Stimulated activated CD8-positive, alpha-beta memory T cell treated with anti-CD3 and anti-CD28 coated beads, Interleukin-2, amount 100 ng/mL, for 1 hour (primary cell): ENCODE measurements at places on chromosomes 3 and 15.

DNA sequence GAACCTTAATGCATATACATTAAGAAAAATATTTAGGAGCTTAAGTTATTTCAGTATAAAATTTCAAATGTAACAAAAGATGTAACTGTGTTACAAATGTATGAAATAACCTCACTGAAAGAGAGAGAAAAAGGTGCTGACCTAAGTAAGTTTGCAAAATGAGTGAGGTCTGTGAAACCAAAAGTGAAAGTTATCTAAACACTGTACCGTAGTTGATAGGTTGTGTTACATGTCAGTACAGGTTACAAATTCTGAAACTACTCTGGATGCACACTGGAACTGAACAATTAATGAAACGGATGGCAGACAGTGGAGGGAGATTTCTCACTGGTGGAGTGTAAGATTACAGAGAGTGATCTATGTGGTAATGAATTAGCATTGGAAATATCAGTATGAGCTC lies 420.7 kb downstream of the ZNF385D start:
- no peak for DNase-seq

DNA sequence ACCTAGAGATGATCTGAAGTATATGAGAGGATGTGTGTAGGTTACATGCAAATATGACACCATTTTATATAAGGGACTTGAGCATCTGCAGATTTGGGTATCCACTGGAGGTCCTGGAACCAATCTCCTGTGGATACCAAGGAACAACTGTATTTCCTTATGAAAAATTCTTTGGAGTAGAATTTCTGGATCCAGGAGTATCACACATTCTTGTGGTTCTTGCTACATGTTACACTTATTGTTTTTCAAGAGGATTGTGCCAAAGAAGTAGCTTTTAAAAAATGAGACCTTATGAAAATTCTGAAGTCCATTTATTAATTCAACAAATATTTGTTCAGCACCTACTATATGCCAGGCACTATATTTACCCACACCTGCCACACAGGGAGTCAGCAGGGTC lies 15.7 kb upstream of the TBC1D23 start:
- DNase-seq = no peak

- no peak for DNase-seq
Observed at GRCh38 chr15:97156739-97157265, 803.7 kb upstream of the ARRDC4 start.

DNA sequence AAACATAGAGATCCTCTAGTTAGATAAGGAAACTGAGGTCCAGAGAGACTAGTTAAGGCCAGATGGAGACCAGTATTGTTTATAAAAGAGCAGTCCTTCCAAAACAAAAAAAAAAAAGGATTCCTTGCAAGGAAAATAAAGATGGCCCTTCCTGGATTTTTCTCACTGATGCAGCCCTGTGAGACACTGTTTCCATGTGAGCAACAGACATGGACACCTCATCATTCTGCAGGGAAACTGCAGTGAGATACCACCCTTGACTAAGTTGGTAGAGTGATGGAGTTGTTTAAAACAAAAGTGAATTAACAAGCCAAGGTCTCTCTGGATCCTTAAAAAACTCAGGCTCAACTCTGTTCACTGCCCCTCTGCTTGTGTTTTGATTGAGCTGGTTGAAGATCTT lies 65.6 kb upstream of the MYZAP start:
- no peak for DNase-seq

DNA sequence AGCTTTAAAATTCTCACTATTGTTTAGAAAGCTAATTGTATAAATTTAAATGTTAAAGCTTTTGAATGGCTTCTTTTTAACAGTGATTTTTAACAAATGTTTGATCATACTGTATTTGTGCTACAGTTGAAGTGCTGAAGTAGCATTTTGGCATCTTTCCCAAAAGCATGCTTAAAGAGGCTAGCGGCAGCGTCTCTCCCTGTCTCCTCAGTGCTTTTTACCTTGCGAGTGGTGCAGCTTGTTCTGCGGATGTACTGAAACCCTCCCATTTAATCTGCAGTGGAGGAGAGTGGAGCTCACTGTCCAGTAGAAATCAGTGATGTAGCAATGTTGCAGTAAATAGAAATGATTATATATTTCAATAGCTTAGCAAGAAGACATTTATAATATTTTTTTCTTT lies 43.7 kb downstream of the LRRC49 start:
- DNase-seq = no peak

DNA sequence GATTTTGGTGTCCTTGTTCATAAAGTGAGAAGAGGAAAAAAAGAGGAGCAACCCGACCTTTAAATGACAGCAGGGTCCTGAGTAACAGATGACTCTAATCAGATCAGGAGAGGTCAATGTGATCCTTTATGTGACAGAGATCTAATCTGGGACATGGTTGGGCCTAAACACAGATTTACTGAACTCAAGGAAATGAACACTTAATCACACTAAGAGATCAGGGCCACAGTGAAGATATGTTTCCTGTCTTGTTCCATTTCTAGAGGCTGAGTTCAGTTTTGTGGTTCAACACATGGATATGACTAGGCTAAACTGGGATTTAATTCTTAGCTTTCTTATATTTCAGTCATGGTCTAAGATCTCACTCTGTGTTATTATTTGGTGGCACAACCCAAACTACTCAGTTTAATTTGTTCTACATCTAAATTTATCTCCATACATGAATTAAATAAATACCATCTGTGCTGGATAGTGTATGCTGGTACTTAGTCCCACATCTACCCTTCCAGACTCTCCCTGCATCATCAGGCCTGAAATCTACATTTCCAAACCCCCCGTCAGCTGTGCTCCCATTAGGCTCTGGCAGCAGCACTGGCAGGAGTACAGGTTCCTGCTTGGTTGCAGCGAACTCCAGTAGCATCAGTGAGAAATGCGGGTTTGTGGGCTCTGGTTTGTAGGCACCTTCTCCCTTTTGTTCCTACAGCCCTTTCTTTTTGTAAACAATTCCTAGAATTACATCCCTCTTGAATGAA lies 22.6 kb downstream of the SFMBT1 start:
- DNase-seq = no peak

- DNase-seq = no peak
Observed at GRCh38 chr15:79601405-79602086, 169.4 kb downstream of the MINAR1 start.

GRCh38 chr3:37272741-37273140 lies 98.4 kb upstream of the LRRFIP2 start:
- no peak for DNase-seq

DNA sequence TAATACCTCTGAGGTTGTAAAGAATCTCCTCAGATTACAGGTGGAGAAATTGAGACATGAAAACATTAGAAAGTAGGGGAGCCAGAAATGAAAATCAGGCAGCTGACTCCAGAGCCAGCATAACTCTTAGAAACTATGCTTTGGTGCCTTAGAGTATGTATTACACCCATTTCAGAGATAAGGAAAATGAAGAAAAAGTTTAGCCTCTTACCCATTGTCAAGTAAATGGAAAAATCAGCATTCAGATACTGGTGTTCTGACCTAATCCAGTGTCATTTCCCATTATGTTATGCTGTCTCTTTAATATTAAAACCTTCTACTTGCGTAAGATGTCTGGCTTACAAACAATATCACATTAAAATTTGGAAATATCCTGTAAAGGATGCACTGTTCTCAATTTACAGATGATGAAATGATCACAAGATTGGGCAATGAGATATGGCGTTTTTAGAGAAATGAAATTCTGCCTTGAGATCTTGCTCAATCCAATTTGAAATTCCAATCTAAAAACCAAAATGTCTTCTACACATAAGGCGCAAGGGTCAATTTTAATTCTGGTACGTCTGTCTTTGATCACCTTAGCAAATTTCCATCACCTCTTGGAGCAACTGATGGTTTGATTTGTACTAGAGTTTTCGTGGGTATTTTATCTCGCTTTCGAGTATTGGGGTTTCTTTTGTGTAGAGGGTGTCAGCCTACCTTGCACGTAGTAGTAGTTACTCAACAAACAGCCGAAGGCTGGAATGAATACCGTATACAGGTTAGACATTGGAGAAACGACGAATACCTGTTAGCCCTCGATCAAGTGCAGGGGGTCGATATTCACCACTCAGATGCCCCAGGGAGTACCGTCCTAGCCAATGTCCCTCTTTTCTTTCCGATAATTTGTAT lies 902 bp upstream of the ZCWPW2 start:
- no peak for DNase-seq

GRCh38 chr15:82303956-82304777 lies 41.5 kb downstream of the SAXO2 start:
- no peak for DNase-seq

DNA sequence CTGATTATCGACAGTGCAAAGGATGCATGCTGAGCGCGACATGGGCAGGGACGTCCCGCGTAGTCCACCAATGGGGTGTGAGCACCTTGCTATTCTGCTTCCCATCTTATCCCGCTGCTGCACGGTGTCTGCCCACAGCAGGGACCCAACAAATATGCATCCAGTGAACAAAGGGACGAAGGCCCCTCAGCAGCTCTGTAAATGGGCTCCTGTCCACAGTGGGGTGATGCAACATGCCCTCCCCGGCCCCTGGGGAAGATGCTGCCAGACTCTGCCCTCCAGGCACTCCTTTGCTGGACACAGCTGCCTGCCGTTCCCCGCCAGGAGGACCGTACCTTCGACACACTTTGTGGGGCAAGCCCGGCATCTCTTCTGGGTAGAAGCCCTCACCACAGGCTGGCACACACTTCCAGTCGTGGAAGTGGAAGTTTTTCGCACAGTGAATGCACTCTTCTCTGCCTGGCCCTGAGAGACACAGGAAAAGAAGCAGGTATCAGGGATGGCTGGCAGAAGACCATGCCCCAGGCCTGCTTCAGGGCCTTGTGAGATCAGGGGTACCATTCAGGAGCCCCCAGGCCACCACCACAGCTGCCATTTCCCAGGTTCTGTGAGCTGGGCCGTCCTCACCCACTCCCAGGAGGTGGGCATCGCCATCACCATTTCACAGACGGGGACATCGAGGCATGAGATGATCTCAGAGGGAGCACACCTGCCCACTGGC lies 18.2 kb upstream of the SNRPA1 start:
- no peak for DNase-seq

DNA sequence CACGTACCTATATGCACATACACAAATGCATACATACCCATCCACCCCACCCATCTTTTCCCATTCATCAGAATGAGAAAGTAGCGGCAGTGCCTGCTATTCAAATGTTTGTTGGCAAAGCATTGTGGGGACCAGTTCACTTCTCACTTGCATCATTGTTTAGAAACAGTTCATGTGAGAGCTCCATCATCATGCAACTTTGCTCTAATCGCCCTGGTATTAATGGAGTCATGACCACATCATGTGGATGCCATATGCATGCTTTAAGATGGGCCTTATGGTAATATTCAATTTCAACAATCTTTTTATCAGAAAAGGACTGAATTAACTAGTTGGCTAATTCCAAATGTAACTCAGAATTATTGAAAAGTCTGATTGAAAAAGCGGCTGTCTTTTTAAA lies 80.5 kb downstream of the LRTM1 start:
- DNase-seq = no peak

DNA sequence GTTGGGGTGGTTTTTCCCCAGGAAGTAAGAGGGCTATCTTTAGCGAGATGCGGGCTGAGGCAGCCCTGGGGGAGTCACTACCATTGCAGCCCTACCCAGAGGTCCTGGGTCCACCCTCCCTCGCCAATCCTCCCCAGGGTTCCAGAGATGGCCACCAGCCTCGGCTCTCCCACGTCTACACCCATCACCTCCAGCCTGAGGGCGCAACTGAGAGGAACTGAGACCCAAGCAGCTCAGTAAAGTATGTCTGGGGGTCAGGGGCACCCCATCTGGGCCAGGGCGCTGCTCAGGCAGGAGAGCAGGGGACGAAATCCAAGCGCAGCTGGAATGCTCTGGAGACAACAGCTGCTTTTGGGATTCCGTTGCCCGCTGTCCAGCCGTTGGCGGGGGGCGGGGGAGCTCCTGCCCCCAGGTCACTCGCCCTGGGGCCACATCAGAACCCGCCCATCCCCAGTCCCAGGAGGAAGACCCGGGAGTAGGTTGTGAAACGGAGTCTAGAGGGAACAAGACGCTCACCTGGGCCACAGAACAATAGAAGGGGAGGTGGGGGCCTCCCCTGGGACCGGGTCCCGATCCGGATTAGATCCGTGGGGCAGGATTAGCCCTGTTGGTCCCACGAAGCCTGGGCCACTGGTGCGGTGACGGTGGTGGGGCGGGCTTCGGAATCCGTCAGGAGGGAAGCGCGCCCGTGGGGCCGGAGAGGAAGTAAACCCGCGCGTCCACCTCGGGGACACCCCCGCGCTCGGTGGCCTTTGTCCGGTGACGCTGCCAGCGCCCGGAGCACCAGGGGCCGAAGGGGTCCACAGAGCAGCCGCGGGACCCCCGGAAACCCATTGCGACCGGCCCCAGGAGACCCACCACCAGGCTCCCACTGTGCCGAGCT lies 1.4 kb upstream of the NDUFAF3 start:
- no peak for DNase-seq

DNA sequence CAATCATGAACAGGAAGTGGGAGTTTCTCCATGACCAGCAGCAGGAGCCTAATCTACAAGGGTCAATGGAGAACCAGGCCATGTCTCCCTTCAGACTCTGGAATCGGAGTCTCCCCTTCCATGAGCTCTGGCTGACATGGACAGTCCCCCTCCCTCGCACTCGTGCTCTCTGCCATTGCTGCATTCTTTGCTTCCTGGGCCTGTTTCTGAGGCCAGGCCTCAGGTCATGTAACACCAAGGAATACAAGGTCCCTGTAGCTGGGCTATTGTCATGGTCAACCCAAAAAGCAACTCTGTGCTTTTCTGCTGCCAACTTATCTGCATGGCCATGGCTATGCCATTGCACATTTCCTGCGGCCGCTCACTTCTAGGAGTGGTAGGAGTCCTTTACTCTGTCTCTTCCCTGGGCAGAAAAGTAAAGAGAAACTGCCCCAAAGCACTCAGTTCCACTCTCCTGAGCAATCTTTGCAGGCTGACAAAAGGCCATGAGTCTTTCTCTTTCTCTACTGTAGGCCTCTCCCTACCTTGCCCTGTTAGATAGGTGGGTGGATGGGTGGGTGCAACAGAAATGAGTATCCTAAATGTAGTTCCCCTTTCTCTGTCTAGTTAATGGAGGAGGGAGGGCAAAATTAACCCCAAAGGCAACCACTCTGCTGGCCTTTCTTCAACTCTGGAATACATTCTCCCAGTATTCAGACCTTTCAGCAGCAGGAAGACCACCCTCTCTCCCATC lies 40.8 kb upstream of the PROK2 start:
- DNase-seq = no peak

- no peak for DNase-seq
Observed at GRCh38 chr3:54299169-54299935, 177.0 kb downstream of the CACNA2D3 start.

GRCh38 chr3:142947799-142948575 lies 15.5 kb downstream of the PAQR9 start:
- DNase-seq = no peak

DNA sequence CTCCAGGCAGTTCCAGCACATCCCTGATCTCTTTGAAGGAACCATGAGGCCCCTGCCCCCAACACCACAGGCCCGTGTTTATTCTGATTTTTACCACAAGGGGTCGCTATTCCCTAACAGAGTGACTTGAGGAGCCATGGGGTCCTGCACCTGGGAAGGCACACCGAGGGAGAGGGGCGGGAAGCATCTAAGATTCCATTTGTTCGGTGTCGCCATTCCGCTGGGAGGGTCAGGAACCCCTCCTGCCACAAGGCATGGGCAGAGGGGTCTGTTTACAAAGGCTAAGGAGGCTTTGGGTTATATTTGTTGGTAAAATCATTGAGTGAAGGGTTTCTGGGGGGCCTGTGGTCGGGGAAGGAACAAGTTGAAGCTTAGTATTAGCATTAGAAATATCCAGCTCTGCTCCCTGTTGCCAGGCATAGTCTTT lies 77.1 kb downstream of the WDR76 start:
- no peak for DNase-seq
